ENCODE measurements at places on chromosomes 12 and 14.

GRCh38 chr12:53961025-53961761, 6.5 kb downstream of the HOXC12 start:
- DNase-seq = no peak

GRCh38 chr12:109458771-109459208, 18.3 kb downstream of the KCTD10 start:
- DNase-seq = no peak

DNA sequence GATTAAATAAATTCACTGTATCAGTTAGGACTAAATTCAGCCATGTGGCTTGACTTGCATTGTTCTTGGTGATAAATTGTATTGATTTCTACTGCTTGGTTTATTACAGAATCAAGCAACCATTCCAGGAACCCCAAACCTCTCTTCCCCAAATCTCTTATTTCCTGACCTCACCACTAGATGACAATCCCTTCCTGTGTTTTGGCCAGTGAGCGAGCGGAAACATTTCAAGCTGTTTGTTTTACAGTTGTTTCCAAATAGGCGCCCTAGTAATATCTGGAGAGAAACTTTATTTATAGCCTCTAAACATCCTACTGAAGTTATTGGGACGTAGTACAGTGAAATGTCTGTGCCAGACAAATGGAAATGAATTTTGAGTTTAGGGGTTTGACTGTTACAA, 161.1 kb downstream of the SNAPC1 start:
- DNase-seq = no peak

DNA sequence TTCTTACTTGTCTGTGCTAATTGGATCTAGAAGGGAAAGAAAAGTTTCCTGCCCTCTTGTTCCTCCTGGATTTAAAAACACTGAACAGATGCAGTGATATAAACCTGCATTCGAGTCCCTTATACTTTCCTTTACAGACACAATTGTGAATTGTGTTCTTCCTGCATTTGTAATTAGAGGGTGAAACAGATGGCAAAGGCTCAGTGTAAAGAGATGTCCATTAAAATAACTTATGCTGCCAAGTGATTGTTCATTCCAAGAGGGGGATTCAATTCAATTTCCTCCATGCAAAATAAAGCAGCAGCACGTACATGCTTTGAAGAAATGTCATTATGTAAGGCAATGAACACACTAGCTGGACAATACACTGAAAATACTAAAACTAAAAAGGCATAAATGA, 248.3 kb upstream of the LRIG3 start:
- DNase-seq = no peak

- no peak for DNase-seq
These were observed 414.1 kb downstream of the KCNH5 start for GRCh38 chr14:62631176-62631575.

DNA sequence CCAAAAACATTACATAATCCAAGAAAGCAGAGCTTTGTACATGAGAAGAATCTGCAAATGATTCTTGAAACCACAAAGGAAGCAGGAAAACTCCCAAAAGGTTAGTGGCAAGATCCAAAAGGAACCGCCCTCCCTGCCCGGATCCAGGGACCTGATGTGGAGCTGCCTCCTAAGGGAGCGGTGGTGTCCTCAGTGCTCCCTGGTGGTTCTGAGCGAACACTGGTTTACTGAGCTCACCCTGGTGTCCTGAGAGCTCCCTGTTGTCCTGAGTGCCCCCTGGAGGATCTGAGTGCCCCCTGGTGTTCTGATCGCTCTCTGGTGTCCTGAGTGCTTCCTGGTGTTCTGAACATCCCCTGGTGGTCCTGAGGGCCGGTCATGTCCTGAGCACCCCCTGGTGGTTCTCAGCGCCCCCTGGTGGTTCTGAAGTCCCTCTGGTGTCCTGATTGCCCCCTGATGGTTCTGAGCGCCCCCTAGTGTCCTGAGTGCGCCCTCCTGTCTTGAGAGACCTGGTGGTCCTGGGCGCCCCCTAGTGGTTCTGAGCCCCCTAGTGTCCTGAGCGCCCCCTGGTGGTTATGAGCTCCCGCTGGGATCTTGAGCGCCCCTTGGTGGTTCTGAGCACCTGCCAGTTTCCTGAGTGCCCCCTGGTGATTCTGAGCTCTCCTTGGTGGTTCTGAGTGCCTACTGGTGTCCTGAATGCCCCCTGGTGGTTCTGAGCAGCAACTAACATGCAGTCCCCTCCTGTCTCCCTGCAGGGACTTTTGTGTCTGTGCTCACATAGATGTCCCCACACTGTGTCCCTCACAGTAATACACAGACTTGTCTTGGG, 891.1 kb downstream of the TMEM121 start:
- peak; percentile 4 for DNase-seq

- peak; percentile 34 for DNase-seq
These were observed 34.1 kb downstream of the SCFD1 start for GRCh38 chr14:30656190-30656632.

DNA sequence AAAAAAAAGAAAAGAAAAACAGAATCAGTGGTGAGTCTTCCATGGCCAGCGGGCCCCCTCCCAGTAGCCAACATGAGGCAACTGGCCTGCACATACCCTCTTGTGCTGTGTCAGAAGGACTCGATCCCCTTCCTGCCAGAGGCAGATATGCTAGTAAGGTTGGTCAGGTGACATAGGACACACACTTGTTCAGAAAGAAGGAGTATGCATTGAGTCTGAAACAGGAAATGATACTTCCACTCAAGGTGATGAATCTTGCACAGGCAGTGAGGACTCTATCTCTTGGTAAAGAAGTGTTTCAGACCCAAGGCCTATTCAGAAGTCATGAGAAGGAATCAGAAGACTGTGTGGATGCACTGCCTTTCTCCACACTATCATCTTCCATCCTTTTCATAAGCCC, 269.7 kb upstream of the FAR2 start:
- no peak for DNase-seq

- no peak for DNase-seq
These were observed 64.0 kb downstream of the MON2 start for GRCh38 chr12:62530596-62530995.

DNA sequence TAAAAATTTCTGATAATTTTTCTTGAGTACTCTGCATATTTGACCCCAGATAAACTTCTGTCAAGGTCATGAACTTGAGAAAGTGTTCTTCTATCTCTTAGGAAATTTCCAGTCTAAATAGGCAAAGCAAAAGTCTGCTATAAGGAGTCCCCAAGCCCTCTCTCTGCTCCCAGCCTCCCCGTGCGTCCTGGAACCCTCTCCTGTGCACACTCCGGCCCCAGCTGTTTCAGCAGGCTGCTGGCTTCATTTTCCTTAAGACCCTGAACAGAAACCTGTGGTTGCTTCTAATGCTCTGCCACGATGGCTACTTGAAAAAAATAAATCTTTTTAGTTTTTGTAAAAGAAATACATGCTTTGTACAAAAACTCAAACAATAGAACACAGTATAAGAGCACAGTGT, 14.7 kb downstream of the KRT2 start:
- no peak for DNase-seq

DNA sequence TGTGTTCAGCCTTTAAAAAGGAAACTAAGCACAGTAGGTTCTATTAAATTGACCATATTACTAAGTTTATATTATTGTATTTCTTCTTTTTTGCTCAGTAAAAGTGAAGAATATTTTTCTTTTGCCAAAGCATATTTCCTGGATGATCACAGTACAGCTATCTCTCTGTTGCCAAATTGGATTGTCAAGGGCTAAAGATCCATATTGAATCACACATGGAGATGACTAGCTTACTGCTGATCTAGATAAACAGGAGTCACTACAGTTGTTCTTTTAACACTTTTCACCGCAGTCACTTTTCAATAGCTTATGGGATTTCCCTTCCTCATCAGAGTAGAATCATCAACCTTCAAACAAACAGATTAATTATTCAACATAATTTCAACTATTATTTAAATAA, 78.6 kb downstream of the LRRC9 start:
- no peak for DNase-seq

DNA sequence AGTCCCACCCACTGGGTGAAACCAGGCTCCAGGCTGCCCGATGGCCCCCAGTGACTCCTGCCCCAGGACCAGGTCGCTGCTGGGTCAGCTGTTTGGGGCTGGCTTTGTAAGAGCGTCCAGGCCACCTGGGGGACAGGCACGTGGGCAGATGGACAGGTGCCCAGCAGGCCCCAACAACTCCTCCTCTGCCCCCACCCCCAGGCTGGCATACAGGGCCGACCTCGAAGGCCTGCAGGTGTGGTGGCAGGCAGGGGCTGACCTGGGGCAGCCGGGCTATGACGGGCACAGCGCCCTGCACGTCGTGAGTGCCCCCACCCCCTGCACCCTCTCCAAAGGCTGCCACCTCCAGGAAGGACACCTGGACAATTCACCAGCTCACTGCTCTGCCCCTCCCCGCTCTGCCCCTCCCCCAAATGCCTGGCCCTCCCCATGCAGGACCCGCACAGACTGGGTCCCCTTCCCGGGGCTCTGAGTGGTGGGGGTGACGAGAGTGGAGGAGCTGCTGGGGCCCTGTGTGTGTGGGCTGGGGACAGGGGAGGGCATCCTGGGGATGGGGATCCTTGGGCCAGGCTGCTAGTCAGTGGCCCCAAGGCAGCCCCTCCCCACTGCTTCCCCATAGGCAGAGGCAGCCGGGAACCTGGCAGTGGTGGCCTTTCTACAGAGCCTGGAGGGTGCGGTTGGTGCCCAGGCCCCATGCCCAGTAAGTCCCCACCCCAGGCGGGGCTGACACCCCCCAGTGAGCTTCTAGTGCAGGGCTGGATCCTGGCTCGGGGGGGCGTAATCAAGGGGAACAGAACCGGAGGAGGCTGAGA, 26.0 kb downstream of the ASPG start:
- DNase-seq = peak; percentile 4

DNA sequence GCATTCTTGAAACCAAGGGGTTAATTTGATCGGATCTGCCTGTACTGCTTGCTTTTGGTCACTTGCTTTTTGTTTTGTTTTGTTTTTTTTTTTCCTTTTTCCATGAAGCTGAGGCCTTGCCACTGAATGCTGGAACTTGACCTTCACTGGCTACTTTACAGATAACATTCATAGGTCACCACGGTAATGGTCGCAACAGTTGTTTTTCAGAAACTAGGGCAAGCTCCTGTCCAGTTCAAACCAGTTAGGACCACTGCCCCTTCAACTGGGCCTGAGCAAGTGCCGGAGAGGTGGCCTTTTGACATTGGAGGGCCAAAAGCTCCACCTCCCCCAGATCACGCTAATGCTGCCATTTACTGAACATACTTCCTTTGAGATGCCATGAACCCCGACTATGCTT, 147.6 kb downstream of the FOXN3 start:
- DNase-seq = no peak

DNA sequence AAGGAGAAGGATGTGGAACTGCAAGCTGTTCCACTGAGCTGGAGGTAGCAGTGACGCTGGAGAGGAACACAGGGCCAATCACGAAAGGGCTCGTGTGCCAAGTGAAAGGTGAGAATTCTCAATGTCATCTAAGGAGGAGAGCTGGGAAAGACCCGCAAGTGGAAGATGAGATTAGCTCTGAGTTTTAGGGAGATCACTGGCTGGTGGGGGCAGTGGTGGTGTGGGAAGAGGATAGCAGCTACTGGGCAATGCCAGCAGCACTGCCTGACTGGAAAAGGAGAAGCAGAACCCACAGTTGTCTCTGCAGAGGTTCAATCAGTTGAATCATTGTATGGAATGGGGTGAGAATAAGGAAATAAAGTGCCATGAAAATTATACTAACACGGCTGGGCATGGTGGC, 27.8 kb downstream of the SLC25A47 start:
- DNase-seq = no peak

GRCh38 chr14:104321088-104321801, 182.9 kb downstream of the KIF26A start:
- DNase-seq = no peak

- DNase-seq = no peak
These were observed 476.4 kb downstream of the SOX5 start for GRCh38 chr12:23473071-23473470.

GRCh38 chr12:27604431-27604830, 80.4 kb downstream of the PPFIBP1 start:
- DNase-seq = no peak

DNA sequence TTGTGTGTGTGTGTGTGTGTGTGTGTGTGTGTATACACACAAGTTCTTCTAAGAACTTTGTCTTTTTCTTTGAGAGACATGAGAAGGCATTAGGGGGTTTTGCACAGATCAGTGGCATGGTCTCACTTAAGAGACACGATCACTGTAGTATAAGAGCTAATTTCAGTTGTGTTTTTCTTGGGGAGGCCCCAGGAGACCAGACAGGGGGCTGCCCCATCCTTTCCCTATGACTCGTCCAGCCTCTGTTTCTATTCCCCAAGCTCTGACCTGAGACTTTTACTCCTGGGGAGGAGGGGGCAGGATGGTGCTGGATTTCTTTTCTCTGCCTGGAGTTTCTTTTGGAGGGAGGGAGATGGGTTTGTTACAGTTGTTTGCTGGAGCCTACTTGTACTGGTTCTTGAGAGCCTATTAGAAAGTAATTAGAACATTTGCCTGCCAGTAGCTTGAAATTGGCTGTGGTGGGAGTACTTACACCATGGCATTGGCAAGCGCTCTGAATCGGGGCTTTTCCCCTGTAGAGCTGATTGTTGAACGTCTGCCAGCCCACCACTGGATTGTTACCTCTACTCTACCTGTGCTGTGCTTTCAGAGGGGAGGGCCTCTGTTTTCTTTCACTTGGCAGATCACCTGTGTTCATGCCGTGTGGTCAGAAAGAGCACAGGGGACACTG, 109.5 kb downstream of the TSPAN9 start:
- DNase-seq = peak; percentile 41

GRCh38 chr14:76919431-76920330, 93.5 kb downstream of the LRRC74A start:
- DNase-seq = peak; percentile 73

DNA sequence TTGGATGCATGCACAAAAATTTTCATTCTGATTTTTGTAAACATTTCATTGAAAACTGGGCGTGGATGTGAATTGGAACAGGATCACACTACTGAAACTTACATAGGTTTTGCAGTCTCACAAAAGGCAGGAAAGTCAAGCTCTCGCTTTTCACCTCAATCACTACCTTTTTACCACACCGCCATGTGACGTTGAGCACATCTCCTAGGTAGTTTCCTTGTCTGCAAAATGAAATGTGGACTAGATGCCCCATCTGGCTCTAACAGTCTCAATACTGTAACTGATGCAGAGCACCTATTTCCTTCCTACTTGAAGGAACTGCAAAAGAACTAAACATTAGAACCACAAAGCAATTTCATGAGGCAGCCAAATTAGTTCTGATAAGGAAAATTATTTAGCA, 4.4 kb upstream of the YY1 start:
- no peak for DNase-seq

GRCh38 chr12:45773747-45774146, 44.2 kb downstream of the ARID2 start:
- no peak for DNase-seq

DNA sequence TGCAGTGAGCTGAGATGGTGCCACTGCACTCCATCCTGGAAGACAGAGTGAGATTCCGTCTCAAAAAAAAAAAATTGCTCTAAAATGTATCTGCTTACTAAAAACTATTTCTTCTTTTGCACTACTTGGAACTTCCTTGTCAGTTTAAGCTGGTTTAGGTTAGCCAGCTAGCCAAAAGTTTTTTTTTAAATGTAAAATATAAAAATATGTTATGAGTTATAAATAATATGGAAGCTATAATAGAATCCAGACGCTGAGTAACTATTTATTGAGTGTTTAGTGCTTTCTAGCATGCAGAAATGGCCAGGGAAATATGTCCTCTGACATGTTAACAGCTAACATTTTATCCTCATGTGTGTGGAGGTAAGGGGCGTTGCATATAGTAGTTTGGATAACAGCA, 85.6 kb downstream of the PLEKHA5 start:
- no peak for DNase-seq
